Activated CD4-positive, alpha-beta memory T cell treated with anti-CD3 and anti-CD28 coated beads for 36 hours (primary cell): ENCODE measurements at places on chromosomes 2 and 18. TPM values are rescaled to one million over a fixed set of nuclear protein-coding genes. Genes with fewer than 3 reads are reported as not detected.

The EGR4 gene
- 0.34 TPM for total RNA-seq

The HOXD1 gene
- not detected for total RNA-seq

The INHA gene
- total RNA-seq, result not detected

The DSG4 gene
- not detected for total RNA-seq

The PROKR1 gene
- not detected for total RNA-seq

The RAB27B gene
- total RNA-seq, result 0.22 TPM

The MC5R gene
- total RNA-seq, result not detected

The CHRNG gene
- total RNA-seq, result not detected

The CHRND gene
- total RNA-seq, result not detected

The CPS1 gene
- total RNA-seq, result 1.7 TPM

The TCF23 gene
- not detected for total RNA-seq

The SLC14A1 gene
- 0.80 TPM for total RNA-seq

The SKOR2 gene
- not detected for total RNA-seq
